ENCODE measurements at places on chromosomes 6 and 20.

GRCh38 chr6:150788089-150788488 lies 77.4 kb upstream of the MTHFD1L start:
- DNase-seq = no peak

DNA sequence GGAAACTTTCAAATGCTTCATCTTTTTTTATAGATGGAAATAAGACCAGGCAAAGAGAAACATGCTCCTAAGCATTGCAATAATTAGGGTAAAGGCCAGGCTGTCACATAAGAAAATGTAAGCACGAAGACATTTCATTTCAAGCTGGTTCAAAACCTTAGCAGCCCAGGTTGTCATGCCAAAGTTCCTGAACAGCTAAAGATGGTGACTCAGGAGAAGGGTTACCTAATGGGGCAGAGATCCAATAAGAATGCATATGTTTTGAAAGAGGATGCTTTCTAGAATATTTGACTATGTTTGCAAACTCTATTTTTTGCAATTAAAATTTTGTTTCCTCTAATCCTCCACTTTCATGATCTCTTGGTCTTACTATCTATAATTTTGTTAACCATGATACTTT lies 65.6 kb upstream of the PHACTR2 start:
- no peak for DNase-seq

DNA sequence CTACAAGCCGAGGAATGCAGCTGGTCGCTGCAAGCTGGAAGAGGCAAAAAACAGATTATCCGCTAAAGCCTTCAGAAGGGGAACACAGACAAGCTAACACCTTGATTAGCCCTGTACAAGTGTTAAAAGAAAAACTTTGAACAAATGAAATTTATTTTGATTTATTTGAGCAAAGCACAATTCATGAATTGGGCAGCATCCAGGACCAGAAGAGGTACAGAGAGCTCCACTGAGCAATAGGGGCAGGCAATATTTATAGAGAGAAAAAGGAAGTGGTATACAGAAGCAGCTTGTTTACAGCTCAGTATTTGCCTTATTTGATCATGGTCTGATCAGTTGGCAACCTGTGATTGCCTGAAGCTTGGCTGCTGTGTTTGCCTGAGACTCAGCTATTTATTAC lies 17.6 kb downstream of the HLA-DOB start:
- DNase-seq = no peak

- DNase-seq = no peak
Measured at GRCh38 chr6:166244353-166245045, 63.7 kb downstream of the PRR18 start.

DNA sequence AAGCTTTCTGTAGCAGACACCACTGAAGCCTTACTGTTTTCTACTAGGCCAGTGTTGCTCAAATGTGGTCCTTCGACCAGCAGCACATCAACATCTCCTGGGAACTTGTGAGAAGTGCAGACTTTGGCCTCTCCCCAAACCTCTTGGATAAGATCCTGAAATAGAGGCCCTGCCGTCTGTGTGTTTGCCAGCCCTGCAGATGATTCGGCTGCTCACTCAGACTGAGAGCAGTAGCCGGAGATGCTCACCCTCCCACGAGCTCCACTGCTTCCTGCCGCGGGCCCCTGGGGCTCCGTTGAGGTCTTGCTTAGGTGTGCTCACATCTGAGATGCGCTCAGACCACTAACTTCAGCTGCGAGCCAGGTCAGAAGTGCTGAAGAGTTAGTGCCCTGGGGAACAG lies 129.5 kb upstream of the SSTR4 start:
- DNase-seq = no peak

DNA sequence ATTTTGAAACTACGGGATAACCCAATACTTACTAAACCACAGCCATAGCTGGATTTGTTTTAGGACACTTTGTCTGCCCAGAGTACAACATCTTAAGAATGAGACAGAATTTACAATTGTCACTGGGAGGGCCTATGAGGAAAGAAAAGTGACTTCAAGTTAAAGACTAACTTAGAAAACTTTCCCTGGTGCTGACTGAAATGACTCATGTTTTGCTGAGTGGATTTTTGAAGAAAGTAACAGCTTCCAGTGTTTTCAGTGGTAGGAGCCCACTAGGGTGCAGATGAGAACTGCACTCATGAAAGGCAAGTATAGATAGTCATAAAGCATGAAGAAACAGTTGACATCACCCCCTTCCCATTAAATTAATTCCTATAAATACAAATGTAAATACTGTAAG lies 988.2 kb upstream of the MAP3K7 start:
- DNase-seq = no peak

GRCh38 chr20:1579488-1579887 lies 22.0 kb upstream of the SIRPD start:
- no peak for DNase-seq

- no peak for DNase-seq
Measured at GRCh38 chr6:15376900-15377487, 131.1 kb downstream of the JARID2 start.

DNA sequence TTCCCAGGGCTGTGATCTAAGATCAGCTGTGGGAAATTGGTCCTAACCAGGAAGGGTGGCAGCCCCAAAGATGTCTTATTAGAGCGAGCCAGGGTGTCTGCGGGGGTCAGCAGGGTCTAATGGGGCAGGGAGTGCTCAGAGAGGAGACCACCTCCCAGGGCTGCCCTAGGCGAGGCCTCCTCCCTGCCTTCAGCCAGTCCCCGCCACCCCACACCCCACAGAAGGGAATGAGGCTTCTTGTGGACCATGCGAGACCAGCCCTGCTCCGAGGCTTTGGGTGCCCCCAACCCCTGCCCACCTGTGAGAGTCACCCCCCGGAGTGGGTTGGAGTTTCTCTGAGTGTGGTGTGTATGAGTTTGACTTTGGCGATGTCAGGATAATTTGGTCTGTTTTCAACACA lies 37.8 kb downstream of the SYNJ2 start:
- DNase-seq = no peak

DNA sequence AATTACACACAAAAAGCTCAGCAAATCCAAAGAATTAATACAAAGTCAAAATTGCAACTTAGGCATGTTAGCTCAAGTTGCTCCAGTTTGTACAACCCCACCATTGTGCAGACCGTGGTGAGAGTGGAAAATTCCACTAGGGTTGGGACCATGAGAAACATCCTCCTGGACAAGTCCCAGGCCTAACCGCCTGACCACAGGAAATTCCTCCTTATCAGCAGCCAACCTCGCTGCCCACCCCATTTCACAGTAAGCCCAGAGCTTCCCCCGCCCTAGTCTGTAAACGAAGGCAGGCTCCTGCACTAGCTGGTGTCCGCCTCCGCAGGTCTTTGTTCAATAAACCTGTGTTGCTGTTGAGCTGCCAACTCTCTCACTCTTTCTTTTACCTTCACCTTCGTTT lies 1023.3 kb downstream of the EYS start:
- DNase-seq = no peak

- no peak for DNase-seq
Measured at GRCh38 chr20:57177636-57178280, 88.7 kb downstream of the BMP7 start.

DNA sequence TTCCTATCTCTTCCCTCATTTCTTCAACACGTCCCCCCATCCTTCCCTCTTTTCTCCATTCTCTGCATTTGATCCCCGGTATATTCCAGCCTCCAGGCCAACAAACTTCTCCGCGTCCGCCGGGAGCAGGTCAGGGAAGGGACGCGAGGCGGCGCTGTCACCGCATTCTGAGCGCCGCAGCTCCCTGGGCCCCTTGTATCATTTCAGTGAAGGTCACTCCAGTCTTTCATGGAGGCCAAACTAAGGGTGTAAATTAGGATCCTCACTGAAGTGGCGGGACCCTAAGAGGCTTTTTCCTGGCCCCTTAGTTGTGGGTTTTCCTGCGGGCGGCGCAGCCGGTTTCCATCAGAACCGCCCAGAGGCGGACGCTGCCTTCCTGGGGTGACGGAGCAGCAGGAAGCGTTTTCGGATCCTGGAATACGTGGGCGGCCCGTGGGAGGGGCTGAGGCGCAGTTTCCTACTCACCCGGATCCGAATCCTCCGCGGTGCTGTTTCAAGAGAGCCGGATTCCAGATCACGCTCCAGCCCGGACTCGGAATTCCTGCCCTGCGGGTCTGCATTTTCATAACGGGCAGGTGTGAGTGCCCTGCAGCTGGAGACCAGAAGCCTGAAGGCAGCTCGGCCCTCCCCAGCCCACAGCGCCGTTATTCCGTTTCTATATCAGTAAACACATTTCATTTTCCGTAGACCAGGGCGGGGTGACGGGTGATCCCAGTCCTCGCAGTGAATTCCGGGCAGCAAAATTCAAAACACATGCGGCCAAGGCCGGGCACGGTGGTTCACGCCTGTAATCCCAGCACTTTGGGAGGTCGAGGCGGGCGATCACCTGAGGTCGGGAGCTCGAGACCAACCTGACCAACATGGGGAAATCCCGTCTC lies 3.6 kb upstream of the MICA start:
- peak; percentile 76 for DNase-seq

DNA sequence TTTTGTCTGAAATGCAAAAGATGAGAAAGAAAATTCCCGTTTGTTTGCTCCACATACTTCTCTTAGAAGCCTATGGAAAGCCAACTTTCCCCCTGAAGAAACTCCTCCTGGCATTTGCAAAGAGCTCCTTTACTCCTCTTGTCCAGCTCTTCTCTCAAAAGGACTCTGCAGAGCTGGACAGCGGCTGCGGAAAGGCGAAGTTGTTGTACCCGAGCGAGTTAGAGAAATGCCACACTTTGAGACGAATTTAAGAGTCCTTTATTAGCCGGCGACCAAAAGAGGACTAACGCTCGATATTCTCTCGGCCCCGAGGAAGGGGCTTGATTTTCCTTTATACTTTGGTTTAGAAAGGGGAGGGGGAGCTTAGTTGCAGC lies 157.8 kb downstream of the TRIM27 start:
- no peak for DNase-seq

- DNase-seq = peak; percentile 6
Measured at GRCh38 chr6:107763946-107764345, 60.2 kb downstream of the SCML4 start.

- no peak for DNase-seq
Measured at GRCh38 chr20:48661575-48662455, 166.0 kb downstream of the PREX1 start.

- no peak for DNase-seq
Measured at GRCh38 chr6:36130667-36131510, 576 bp downstream of the MAPK13 start.

- no peak for DNase-seq
Measured at GRCh38 chr6:54519161-54519560, 210.9 kb downstream of the TINAG start.

DNA sequence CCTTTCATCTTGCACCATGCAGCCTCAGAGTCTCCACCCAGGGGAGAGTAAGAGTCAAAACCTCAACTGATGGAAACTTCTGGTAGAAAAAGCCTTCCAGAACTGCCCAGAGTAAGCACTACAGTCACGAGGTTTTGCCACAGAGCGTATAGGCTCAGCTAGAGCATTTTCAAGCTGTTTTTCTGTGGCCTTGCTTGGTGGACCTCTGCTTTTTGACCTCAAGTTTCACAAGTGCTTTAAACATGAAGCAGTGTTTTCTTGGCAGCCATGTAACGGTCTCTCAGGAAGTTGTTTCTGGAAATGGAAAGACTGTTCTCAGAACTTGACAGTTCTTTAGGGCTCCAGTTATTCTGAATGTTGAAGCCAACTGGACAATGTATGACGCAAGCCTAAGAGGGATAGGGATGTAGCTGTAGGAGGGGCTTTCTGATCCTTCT lies 146.5 kb downstream of the ZDHHC14 start:
- no peak for DNase-seq

- DNase-seq = peak; percentile 62
Measured at GRCh38 chr6:25138233-25138933, 140.8 kb upstream of the CARMIL1 start.

GRCh38 chr6:13761361-13762036 lies 49.9 kb upstream of the RANBP9 start:
- DNase-seq = no peak

GRCh38 chr20:37152284-37152683 lies 26.8 kb upstream of the RPN2 start:
- no peak for DNase-seq

DNA sequence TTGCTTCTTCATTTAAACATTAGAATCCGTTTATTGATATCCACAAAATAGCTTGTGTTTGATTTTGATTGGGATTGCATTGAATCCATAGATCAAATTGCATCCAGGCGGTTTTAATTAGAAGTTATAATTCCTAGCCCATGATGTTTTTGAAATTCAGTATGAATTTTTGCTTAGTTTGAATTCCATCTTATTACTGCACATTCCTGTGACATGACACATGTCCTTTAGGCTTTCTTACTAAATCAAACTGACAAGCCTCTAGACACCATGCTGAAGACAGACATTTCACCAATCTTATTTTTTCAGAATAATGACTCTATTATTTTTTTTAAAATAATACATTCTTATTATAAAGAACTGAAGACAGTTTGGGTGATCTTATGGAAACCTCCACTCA lies 21.4 kb upstream of the PI16 start:
- DNase-seq = peak; percentile 83

DNA sequence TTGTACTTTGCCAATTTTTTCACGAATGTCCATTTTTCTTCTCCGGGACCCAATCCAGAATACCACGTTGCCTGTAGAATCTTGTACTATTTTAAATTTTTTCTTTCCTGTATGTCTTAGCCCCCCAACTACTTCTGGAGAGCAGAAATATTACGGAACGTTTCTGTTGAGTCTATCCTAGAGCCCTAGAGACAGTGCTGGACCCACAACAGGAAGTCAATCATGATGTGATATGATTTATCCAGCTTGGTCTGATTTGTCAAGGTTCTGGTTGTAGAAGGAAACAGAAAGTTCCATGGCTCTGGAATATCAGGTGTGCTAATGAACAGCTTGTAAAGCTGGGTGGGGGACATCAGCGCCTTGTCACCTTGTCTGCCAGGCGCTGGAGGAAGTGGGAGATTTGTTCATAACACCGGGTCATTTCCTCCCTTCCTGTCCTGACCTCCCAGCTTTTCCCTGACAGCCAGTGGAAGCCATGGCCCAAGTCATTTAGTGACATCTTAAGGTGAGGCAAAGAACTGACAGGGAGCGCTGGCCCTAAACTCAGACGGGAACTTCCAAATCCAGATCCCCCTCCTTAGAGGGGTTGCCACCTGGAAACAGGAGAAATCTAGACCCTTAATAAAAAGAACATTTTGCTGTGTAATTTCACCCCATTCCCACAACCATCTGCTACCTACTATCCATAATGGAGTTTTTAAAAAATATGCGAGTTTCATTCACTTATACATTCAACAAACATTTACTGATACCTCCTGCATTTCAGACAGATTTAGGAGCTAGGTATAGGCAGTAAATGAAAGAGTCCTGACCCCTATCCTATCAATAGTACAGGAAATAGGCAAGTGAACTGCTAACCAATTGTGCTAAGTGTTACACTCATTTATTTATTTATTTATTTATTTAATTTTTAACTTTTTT lies 130.5 kb downstream of the ZFP64 start:
- DNase-seq = peak; percentile 61
